Activated CD4-positive, alpha-beta T cell treated with anti-CD3 and anti-CD28 coated beads, Interleukin-10, Interleukin-2, amounts not matched to agents 100 ng/mL and 50 ng/mL, durations not matched to agents 16 hours and 8 hours (primary cell): ENCODE measurements at places on chromosomes 1 and 21.

GRCh38 chr1:240526312-240526711, 85.6 kb downstream of the GREM2 start:
- DNase-seq, result no peak

- no peak for DNase-seq
Measured at GRCh38 chr1:94225845-94226244, 11.5 kb downstream of the ARHGAP29 start.

GRCh38 chr21:33987461-33987860, 71.9 kb upstream of the ATP5PO start:
- no peak for DNase-seq

GRCh38 chr1:117754061-117754969, 148.5 kb downstream of the TENT5C start:
- DNase-seq, result peak; percentile 58

- no peak for DNase-seq
Measured at GRCh38 chr1:90708826-90709225, 8.3 kb downstream of the BARHL2 start.

DNA sequence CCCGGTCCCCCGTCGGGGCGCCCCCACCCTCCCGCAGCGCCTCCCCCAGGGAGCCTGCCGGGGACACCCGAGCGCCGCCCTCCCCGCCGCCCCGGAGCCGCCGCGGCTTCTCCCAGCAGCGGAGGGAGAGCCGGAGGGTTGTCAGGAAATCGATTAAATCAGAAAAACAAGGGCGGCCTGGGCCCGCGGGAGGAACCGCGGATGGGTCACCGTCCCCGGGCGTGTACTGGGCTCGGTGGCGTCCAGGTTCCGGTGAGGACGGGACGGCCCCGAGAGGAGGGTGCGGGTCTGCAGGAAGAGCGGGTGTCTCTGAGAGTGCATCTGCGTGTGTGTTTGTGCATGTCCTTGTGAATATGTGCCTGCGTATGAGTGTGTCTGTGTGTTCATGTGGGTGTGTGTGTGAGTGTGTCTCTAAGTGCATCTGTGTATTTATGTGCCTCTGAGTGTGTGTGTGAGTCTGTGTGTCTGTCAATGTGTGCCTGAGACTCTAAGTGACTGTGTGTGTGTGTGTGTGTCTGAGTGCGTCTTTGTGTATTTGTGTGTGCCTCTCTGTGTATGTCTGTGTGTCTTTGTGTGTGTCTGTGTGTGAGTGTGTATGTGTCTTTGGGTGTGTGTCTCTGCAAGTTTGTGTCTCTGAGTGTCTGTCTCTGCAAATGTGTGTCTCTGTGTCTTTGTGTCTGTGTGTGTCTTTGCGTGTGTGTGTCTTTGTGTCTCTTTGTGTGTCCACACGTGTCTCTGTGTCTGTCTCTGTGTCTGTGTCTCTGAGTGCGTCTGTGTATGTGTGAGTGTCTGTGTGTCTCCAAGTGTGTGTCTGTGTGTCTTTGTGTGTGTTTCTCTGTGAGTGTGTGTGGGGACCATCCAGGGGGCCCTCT, 1.1 kb downstream of the SPSB1 start:
- peak; percentile 37 for DNase-seq
